ENCODE measurements at places on chromosomes 11 and 22.

GRCh38 chr11:30489076-30489475, 97.1 kb downstream of the MPPED2 start:
- no peak for DNase-seq

DNA sequence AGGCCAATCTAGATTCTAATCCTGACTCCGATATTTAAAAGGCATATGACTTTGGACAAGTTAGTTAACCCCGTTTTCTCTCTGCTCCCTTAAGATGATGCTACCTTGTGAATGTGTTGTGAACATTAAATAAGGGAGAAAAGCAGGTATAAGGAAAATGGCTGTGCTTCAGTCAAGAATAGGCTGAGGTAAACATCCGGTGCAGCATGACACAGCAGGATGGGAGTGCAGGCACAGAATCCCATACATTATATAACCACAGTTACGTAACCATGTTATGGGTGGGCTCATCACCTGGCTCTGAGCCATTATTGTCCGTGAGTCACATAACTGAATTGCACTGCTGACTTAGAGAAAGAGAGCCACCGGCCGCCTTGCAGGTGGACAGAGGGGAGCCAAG, 382.2 kb upstream of the ANO5 start:
- DNase-seq, result no peak

DNA sequence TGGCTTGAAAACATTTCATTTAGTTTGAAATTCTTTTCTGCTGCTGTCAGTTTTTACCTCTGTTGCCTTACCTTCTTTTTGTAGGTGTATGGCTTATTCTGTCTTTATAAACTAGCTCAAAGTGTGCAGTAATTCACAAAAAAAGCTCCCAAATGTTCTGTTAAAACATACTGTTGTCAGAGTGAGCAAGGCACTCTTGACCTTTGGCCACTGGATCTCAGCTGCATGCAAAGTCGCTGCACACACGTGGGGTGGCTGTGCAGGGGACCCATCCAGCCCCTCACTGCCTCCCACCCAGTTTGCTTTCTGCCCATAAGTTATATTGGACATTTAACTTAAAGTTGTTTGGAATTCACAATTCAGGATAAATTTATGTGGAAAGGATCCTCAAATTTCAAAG, 92.2 kb downstream of the AMOTL1 start:
- DNase-seq, result no peak

DNA sequence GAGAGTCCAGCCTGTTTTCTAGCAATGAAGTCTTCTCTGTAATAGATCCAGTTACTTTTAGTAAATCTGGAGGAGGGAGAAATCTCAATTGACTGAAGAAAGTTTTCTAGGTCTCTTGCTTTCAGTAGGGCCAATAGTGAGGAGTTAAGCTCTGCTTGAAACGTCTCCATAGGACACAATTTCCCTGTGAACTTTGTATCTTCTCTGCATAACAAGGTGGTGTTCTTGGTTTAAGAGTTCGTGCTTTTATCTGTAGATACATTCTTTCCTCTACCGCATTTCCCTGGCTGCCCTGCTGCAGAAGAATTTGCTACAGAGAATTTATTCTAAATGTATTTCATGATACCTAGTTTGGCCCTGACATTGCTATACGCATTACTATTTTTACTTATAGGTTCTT, 183.1 kb downstream of the ARHGAP42 start:
- DNase-seq, result no peak

DNA sequence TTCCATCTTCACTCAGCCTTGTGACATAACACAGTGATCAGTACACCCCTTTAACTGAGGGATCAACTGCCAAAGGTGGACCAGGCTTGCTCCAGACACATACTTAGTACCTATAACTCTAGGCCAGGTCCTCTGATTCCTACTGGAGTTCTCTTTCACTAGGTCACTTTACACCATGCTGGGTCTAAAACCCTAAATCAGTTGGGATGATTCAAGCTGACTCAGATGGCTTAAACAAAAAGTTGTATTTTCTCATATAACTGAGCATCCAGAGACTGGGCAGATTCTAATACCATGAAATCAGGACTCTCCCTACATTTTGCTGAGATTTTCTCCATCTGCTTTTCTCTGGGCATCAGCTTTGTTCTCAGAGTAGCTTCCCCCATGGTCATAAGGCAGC, 26.0 kb upstream of the FLI1 start:
- no peak for DNase-seq

DNA sequence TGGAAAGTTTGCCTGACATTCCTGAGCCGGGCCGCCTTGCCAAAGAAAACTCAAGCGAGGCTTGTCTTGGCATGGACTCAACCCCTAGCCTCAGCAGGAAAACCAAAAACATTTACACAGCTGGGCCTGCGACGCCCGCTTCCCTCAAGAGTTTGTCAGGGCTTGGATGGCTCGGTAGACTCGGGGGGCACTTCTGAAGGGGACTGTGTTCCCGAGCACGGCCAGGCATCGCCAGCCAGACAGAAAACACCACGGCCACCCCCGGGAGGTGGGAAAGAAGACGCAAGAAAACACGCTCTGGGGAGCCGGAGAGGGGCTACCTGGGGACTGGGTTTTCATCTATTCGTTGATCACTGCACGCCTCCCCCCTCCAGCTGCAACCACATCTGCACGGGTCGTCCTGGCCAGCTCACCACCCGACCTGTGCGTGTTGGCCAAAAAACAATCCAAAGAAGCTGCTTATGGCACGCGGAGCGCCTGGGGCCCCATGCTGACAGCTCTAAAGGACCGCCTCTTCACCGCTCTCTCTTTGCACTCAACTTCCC, 380.7 kb downstream of the MN1 start:
- peak; percentile 95 for DNase-seq

- DNase-seq, result no peak
Measured at GRCh38 chr11:2512431-2513407, 67.9 kb downstream of the KCNQ1 start.

- DNase-seq, result no peak
Measured at GRCh38 chr22:44738347-44738715, 14.0 kb upstream of the ARHGAP8 start.

GRCh38 chr22:45832959-45833580, 143.9 kb downstream of the WNT7B start:
- DNase-seq, result no peak

- DNase-seq, result no peak
Measured at GRCh38 chr11:69972351-69972802, 105.7 kb upstream of the ANO1 start.

DNA sequence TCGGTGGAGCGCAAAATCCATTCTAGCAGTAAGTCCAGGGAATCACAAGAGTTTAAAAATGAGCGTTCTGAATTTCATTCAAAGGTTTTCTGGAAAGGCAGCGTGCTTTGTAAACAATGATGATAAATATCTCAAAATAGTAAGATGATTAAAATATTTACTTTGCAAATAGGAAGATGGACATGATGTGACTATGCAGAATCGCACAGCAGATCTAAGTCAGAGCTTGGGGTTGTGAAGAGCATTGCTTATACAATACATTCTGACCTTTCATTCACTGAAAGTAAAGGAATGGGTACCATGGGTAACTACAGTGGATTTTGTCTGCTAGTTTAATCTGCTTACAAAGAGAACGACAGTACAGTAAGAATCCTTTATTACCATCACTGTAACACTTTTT, 77.5 kb downstream of the PPP6R3 start:
- DNase-seq, result no peak

DNA sequence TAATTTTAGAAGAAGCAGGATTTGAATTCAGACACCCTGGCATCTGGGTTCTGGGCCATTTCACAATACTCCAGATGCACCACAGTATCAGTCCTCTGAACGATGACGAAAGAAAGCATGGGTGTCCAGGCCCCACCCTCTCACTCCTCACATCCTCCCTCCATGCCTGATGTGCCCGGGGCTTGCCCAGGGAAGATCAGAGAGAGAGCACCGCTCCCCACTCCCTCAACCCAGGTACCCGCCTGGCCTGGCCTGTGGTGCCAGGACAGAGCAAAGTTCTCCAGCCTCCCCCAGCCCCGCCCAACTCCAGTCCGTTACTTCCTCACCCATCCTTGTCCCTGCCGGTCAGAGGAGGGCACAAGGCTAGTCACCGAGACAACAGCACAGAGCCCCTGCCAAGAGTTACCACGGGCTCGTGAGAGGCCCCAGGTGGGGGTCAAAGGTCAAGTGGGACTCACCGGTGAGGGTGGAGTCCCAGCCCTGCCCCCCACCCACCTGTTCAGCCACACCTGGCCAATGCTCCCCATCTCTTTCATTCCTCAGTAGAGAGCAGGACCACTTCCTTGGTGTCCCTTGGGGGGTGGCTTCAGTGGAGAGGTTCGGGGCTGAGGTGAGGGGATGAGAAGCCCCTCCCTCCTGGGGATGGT, 8.1 kb downstream of the BCL9L start:
- peak; percentile 96 for DNase-seq

- DNase-seq, result no peak
Measured at GRCh38 chr22:41780746-41781505, 19.6 kb upstream of the CCDC134 start.

DNA sequence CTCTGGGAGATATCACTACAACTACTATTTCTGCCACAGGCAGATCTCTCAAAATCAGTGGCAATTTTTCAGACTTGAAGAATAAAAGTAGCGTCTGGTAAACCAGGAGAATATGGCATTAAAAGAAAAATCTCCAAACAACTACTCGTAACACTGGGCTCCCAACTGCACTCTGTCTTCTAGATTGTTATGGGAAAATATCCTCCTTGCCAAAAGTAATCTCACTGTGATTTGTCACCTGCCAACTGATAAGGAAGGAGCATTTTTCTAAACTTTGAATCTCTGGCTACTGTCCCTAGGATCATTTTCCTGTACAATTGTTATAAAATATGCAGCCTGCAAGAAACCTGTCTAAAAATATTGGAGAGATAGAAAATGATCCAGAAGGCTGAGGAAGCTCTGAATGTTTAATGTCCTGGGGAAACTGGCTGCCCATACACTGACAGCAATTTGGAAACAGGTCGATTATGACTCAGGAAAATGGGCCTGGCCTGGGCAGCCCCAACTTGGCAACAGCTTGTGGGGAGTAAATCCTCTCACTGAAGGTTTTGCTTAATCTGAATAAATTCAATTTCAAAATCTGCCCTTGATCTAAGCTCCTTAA, 90.5 kb upstream of the DBX1 start:
- DNase-seq, result no peak

DNA sequence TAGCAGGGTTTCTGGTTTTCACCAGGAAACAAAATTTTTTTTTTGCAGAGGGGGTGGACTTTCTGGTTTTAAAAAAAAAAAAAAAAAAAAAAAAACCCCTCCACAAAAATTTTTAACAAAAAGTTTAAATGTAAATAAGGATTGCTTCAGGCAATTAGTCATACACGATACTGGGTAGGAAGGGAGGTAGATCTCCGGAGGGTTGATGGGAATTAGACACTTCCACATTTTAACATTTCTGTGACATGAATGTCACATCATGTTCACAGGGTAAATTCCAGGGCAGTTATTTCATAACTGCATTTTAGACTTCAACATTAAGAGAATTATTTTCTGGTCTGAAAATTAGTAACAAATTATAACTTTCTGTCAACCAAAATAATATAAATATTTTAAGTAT, 15.9 kb downstream of the NUP98 start:
- peak; percentile 48 for DNase-seq

- DNase-seq, result no peak
Measured at GRCh38 chr11:99884750-99885149, 802.3 kb upstream of the ARHGAP42 start.

- no peak for DNase-seq
Measured at GRCh38 chr11:44305470-44306051, 4.4 kb downstream of the ALX4 start.

DNA sequence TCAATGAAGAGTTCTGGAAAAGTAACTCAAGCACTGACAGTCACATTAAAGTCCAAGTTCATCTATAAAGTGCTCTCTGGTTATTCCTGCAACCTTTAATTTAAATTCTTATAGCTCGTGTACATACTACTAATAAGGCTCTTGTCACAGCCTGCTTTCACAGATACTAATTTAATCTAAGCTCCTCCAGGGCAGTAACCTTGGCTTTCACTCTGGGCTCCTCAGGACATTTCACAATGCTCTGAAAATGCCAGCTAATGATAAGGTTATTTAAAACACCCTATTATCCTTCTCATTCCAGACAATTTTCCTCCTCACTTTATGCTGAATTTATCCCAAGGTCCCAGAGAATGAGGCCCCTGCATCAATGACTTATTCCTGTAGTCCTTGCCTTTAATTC, 242.7 kb upstream of the CCDC90B start:
- DNase-seq, result no peak

DNA sequence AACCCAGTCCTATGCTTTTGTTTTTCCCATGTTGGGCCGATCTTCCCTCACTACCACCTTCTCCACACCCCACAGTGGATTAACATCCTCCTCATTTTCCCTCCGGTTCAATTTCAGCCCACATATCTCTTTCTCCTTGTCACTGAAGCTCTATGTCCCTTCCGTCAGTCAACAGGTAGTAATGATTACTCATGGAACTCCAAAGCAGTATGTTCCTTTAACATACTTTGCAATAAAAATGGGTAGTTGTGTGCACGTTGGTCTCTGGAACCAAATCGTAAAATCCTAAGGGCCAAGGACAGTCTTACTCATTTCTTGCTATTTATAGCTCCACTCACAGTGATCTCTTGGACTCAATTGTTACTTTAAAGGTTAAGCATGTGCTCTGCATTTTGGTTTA, 20.2 kb downstream of the AMOTL1 start:
- peak; percentile 59 for DNase-seq

DNA sequence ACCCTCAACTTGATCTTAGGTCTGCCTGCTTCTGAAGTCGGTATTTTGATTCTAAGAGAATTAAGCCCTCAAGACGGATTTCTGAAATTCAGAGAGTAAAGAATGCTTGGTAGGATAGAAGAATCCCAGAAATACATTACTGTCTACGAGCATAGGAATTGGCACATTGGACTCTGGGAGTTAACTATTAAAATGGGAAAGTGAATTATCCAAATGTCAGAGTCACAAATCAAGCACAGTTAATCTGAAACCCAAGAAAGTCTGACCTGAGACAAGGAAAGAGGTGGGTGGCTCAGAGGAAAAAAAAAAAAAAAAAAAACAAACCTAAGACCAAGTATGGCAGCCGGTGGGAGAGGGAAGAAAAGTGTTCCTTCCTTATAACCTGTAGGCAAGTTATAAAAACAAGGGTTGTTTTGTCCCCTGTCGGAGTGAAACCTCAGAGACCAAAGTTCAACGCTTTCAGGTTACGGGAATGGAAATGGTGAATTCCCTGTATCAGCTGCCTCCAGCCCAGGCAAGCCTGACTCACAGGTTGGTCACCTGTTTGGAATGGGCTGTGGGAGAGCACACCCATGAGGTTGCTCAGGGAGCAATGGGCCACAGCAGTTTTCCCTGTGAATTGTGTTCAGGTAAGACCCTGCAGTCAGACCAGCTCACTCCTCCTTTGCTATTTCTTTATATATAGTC, 139.0 kb downstream of the ETS1 start:
- peak; percentile 59 for DNase-seq

GRCh38 chr11:117187007-117187406, 8.5 kb downstream of the SIDT2 start:
- no peak for DNase-seq

- DNase-seq, result peak; percentile 74
Measured at GRCh38 chr11:71913756-71914526, 14.5 kb downstream of the XNDC1N start.

- peak; percentile 12 for DNase-seq
Measured at GRCh38 chr11:109320595-109320994, 101.4 kb upstream of the C11orf87 start.

- DNase-seq, result peak; percentile 28
Measured at GRCh38 chr11:124791626-124792341, 8.4 kb downstream of the MSANTD2 start.

All from foreskin fibroblast (primary cell).